ENCODE measurements at places on chromosomes 6 and 20.

GRCh38 chr6:144749263-144749662 lies 464.1 kb downstream of the UTRN start:
- no peak for DNase-seq

GRCh38 chr6:52558266-52559000 lies 18.4 kb downstream of the TRAM2 start:
- DNase-seq: no peak

DNA sequence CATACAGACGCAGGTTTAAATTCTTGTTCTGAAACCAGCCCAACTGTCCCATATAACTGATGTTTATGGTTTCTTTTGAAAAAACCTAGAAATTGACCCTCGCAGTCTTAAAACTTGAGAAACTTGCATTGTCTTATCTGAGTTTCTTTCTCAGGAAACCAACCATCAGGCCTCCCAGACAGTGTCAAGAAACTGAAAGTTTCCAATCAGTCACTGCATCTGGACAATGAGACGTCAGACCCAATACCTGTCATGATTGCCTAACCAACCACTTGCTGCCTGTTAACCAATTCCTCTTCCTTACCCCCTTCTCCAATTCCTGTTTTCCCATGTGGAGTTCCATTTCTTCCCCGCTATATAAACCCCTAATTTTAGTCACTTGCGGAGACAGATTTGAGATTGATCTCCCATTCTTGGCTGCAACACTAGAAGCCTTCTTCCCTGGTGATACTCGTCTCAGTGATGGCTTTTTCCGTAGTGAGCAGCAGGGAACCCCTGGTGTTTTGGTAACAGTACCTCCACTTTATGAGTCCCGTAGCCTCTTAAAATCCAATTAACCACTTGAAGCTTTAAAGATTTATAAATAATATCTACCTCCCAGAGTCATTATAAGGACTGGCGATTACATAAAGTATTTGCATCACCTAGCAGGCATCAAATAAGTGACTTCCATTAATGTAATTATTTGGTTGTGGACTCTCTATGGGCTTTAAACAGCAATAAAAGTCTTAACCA lies 49.3 kb downstream of the GPR63 start:
- no peak for DNase-seq

DNA sequence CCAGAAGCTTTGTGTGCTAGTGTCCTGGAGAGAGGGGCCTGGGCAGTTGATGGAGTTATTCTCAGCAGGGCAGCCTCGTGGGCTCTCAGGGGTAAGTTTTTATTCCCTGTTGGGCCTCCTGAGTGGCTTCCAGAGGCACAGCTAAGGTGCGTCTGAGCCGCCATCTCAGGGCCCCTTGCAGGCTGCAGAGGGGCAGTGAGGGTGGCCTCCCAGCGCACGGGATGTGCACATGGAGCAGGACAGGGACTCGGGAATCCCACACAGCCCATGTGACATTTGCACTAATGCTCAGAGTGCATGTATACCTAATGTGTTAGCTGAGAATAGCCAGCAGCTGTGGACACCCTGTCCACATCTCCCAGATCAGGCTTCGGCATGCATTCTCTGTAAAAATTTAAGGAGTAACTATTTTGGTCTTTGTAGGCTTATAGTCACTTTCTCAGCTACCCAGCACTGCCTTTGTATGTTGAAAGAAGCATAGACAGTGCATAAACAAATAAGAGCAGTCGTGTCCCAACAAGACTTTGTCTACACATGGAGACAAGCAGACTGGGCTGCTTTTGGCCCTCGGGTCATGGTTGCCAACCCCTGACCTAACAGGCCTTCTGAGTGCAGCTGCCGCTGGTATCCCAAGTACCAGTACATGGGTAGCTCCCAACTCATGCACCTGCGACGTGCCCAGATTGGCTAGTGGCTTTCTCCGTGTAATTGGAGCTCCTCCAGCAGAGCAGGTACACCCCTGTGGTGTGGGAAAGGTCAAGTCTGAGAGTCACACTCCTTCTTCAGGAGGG lies 18.6 kb upstream of the CST9L start:
- no peak for DNase-seq

- no peak for DNase-seq
Observed at GRCh38 chr6:169420912-169421543, 167.4 kb upstream of the THBS2 start.

- no peak for DNase-seq
Observed at GRCh38 chr6:76810286-76810685, 653.0 kb downstream of the HTR1B start.

Data from GM12878 (cell line).